ENCODE measurements at places on chromosomes 6 and 20.

GRCh38 chr6:498795-499231, 107.3 kb downstream of the IRF4 start:
- DNase-seq: peak; percentile 46

GRCh38 chr6:6366803-6367202, 46.3 kb upstream of the F13A1 start:
- no peak for DNase-seq

DNA sequence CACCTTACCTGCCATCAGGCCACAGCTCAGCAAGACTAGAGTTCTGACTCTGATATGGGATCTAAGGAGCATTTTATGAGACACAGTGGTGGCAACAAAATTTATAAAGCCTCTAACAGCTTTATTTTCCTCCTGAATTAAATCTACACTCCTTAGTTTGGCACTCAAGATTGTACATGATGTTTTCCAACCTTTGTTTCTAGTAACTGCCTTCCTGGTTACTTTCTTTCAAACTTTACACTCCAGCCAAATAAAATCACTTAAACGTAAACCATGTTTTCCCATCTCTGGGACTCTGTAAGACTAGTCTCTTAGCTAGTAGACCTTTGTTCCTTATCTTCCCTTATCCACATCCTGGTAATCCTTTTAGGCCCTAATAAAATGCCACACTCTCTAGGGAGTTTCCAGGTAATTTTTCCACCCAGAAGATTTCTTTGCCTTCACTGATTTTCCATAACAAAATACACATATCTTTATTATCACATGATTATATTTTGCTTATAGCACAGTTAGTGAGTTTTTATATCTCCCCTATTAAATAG, 92.1 kb downstream of the PKHD1 start:
- DNase-seq: no peak

DNA sequence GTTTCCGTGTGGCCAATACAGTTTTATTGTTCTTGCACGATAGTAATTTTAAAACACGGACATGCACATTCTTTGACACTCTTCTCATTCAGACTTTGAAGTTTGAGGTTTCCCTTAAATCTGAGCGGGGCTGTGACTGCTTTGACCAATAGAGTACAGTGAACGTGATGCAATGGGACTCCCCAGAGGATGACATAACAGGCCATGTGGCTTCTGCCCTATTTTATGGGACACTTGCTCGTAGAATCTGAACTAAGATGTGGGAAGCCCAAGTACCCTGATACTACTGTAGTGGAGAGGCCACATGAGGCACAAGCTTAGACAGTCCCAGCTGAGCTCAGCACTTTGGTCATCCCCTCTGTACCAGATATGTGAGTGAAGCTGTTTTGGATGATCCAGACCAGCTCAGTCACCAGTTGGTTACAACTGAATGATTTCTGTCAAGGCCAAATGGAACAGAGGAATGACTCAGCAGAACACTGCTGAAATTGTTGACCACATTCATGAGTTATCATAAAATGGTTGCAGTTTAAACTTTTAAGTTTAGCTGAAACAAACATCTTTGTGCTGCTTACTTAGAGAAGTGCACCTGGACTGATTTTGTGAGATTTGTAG, 279.4 kb downstream of the RFPL4B start:
- DNase-seq: peak; percentile 12

GRCh38 chr20:58890518-58891085, 38.1 kb downstream of the GNAS start:
- peak; percentile 64 for DNase-seq

GRCh38 chr6:133202610-133203343, 38.4 kb upstream of the EYA4 start:
- DNase-seq: no peak

- DNase-seq: no peak
Observed at GRCh38 chr6:157185986-157186385, 137.3 kb downstream of the TMEM242 start.

DNA sequence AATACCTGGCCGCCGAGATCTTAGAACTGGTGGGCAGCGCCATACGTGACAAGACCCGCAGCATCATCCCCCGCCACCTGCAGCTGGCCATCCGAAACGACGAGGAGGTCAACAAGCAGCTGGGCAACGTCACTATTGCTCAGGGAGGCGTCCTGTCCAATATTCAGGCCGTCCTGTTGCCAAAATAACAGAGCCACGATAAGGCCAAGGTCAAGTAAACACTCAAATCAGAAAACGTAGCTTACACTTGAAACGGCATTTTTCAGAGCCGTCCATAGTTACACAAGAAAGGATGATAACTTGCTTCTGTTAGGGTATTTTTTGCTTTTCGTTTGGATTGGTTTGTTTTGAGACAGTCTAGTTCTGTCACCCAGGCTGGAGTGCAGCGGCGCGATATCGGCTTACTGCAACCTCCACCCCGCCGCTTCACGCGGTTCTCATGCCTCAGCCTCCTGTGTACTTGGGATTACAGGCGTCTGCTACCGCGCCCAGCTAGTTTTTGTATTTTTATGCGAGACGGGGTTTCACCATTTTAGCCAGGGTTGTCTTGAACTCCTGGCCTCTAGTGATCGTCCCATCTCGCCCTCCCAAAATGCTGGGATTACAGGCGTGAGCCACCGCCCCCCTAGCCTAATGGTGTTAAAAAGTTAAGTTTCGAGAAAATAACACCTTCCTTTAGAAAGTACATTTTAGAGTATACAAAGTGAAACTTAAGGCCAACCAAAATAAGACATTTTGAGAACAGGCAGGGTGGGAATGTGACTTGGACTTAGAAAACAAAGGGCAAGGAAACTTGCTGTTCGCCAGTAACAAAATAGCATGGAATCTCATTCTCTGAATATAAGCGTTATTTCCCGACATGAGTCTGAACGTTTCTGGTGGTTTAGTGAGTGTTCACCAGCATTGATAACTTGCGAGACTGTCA, 42.8 kb upstream of the HFE start:
- no peak for DNase-seq

DNA sequence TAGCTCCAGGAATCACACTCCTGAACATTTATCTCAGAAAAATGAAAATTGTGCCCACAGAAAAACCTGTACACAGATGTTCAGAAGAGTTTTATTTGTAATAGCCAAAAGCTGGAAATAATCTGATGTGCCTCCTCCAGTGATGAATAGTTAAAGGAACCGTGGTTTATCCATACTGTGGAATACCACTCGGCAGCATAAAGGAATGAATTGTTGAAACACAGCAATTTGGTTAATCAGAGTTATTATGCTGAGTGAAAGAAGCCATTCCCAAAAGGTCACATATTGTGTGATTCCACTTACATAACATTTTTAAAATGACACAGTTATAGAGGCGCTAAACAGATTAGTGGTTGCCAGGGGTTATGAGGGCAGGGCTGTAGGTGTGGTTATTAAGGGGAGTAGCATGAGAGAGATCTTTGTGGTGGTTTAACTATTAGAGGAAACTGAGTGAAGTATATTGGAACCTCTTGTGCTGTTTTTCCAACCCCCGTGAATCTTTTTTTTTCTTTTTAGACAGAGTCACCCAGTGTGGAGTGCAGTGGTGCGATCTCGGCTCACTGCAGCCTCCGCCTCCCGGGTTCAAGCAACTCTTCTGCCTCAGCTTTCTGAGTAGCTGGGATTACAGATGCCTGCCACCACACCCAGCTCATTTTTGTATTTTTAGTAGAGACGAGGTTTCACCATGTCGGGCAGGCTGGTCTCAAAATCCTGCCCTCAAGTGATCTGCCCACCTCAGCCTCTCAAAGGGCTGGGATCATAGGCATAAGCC, 26.2 kb downstream of the PSMF1 start:
- DNase-seq: no peak

DNA sequence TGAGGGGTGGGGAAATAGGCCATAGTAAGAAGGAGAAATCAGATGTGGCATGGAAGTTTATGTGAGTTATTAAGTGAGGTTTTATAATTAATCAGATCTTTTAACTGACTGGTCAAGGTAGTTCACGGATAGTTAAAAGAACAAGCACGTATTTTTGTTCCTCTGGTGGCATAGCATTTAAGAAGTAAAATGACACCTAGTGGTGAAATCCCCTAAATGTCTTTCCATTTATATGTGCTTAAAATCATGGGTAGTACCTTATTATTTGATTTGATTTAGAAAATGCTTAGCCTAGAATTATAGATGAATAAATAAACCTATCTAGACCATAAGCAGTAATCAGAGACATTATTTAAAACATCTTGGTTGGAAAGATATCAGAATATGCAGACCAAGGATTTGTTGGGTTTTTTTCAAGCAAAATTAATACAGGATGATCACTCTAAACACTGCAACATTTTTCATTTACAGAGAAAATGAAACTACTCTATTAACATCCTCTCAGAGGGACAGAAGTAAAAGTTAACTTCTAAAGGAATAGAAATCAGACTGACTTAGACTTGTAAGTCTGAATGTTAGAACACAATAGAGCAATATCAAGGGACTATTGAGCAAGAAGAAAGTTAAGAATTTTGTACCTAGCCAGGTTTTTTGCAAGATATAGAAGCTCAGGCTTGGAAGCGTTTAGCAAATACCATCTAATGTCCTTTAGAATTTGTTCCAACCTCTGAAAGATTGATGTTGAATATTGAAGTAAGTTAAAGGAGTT, 81.1 kb downstream of the STXBP5 start:
- peak; percentile 34 for DNase-seq

GRCh38 chr20:910132-910869, 5.8 kb downstream of the ANGPT4 start:
- no peak for DNase-seq

- DNase-seq: no peak
Observed at GRCh38 chr6:164929408-164929977, 379.9 kb downstream of the C6orf118 start.

GRCh38 chr6:152267967-152268845, 369.0 kb downstream of the SYNE1 start:
- DNase-seq: peak; percentile 22

- no peak for DNase-seq
Observed at GRCh38 chr20:5192570-5193431, 66.0 kb downstream of the CDS2 start.

- no peak for DNase-seq
Observed at GRCh38 chr20:46128310-46129151, 10.4 kb downstream of the CD40 start.

DNA sequence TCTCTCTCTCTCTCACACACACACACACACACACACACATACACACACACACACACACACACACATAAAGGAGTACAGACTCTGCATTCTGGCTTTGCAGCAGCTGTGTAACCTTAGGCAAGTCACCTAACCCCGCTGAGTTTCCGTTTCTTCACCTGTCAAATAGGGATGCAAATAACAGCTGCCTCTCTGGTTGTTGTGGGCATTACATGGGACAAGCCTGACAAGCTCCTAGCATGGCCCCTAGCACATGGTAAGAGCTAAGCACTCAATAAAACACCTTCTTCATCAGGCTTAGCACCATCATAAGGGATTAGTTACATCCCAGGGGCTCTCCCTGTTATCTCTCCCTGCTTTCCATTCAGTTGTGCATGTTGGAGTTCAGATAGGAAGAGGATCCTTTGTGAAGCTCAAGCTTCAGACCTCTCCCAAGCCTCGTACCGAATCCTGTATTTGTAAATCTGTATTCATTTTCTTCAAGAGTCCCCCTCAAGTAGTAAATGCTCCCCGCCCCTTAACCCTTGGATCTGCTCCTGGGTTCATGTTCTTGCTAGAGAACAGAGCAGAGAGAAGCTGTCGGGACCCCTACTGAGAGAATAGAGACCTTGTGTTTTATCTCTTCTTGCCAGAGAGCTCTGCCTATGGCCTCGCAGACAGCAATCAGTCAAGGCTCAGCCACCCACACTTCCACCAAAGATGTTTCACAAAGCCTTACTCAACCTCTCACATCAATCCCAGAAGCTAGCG, 2.2 kb downstream of the SLC13A3 start:
- no peak for DNase-seq

DNA sequence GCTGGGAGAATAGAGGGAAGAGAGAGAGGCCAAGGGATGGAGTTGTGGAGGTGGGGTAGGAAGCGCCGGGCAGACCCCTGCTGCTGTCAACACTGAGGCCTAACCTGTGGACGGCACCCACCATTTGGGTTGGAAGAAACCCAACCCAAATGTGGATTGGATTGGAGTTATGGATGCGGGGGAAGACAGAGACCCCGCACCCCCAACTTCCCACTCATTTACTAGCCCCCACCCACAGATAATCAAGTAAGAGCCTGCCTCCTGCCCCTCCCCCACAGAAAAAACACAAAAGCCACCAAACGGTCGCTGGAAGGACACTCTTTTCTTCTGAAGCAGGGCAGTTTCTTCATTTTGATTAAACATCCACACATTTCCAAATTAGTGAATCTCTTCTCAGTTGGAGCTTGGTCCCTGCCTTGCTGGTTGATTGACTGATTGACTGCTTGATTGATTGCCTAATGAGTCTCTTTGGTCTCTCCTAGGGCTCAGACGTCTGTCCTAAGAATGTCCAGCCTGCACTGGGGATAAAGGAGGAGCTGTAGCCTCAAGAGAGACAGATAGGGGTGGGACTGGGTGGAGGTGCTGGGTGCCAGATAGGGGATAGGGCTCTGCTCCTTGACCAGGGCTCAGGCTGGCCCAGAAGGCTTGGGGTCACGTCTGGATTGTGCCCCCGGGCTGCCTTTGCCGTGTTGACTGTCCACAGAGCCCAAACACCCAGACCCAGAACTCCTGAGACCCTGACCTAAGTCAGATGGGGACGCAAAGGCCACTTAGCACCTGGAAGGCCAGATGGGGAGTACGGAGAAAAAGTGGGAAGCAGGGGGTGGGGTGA, 74.9 kb upstream of the FOXP4 start:
- no peak for DNase-seq

GRCh38 chr20:15802020-15802419, 771.2 kb downstream of the KIF16B start:
- DNase-seq: no peak

GRCh38 chr6:40436685-40437604, 150.2 kb downstream of the LRFN2 start:
- no peak for DNase-seq

DNA sequence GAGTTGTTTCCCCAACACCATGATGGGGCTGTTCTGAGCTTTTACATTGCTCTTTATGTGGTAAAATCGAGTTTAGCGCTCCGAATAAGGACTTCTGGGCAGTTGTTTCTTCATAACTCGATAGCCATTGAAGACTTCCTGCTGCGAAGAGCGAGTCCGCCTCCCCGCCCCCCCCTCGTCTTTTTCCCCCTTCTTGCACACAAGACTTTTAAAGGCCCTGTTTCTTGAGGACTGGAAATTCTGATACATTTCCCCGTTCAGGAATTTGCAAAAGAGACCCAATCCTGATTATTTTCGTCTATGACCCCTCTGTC, 1.5 kb upstream of the CITED2 start:
- DNase-seq: no peak

- DNase-seq: no peak
Observed at GRCh38 chr6:7189101-7189758, 81.5 kb downstream of the RREB1 start.

DNA sequence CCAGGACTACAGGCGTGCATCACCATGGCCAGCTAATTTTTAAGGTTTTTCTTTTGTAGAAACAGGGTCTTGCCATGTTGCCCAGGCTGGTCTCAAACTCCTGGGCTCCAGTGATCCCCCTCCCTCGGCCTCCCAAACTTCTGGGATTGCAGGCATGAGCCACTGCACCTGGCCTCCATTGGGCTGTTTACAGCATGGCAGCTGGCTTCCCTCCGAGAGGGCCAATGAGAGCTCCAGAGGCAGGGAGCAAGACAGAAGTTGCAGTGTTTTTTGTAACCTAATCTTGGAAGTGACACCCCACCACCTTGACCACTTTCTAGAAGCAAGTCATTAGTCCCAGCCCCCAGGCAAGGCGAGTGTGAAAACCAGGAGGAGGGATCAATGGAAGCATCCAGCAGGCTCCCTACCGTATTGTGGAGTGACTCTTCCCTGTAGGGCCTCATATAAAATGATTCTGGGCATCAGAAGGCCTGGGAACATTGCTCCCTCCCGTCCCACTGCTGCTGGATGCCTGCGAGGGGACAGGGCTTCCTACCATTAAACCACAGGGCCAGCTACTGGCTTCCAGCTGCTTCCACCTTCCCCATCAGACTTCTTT, 144.4 kb downstream of the ZDHHC14 start:
- no peak for DNase-seq

Measured in GM13977 (cell line).